ENCODE measurements at places on chromosomes 16 and 17.

GRCh38 chr17:147796-148740, 10.7 kb downstream of the SCGB1C2 start:
- DNase-seq = no peak

- DNase-seq = no peak
Measured at GRCh38 chr16:31292704-31293103, 32.9 kb downstream of the ITGAM start.

DNA sequence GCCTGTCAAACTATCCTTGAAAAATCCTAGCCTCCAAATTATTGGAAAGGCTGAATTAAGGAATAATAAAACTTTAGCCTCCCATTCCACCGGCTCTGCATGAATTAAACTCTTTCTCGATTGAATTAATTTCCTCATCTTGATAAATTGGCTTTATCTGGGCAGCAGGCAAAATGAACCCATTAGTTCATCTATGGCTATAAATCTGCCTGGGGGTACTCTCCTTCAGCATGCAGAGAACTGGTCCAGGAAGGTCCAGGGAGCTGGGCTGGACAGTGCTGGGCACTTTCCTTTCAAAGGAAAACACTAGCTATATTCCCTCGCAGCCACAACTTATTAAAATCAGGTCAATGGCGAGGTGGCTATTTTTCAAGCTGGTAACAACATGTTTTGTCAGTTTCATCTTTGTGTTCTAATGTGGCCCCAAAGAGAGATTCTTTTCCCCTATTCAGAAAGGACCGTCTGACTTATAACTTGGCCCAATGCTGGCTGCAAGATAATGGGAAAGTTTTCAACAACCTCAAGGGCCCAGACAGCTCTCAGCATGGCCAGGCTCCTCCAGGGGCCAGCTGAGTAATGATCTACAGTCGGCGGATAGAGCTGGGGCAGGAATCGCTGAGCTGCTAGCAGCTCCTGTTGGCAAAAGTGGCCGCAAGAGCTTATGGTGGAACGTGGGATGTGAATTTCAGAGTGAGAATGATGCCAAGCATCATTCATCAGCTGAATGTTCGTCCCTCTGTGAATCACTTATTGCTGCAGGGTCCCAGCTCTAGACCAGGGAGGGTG, 326.9 kb downstream of the SLC39A11 start:
- no peak for DNase-seq

- no peak for DNase-seq
Measured at GRCh38 chr17:21028192-21028591, 14.6 kb downstream of the USP22 start.

DNA sequence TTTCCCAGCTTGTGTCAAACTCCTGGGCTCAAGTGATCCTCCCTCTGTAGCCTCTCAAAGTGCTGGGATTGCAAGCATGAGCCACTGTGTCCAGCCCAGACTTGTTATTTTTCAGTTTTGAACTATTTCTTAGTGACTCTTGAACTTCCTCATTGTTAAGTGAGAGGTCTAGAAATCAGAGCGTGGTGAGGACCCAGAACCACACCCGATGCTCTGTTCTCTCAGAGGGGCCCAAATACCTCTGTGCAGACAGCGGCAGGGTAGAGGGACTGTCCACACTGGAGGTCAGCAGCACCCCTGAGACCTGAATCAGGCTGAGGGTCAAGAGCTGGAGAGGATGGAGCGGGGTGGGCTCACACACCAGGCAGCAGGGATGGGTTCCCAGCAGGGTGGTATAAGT, 47.7 kb upstream of the MEAK7 start:
- DNase-seq = no peak

DNA sequence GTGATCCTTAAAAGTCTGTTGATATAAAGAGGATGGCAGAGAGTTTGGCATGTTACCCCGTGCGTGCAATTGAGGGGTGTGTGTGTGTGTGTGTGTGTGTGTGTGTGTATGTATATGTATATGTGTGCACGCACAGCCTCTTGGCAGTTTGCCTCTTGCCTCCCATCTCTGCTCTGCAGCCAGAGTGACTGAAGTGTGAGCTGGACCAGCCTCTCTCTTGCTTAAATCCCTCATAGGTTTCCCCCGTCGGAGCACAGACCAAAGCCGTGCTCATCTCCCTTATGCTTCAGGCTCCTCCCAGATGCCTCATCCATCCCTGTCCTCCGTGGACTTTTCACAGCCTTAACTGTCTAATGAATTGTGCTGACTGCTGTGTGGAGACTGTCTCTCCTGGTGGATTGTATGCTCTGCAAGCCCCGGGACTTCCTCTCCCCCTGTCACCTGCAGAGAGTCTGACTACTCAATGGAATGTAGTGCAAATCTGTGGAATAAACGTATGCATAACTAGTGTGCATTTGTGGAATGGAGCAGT, 413.5 kb downstream of the CPPED1 start:
- no peak for DNase-seq

- no peak for DNase-seq
Measured at GRCh38 chr16:71520550-71520949, 5.7 kb upstream of the CHST4 start.

DNA sequence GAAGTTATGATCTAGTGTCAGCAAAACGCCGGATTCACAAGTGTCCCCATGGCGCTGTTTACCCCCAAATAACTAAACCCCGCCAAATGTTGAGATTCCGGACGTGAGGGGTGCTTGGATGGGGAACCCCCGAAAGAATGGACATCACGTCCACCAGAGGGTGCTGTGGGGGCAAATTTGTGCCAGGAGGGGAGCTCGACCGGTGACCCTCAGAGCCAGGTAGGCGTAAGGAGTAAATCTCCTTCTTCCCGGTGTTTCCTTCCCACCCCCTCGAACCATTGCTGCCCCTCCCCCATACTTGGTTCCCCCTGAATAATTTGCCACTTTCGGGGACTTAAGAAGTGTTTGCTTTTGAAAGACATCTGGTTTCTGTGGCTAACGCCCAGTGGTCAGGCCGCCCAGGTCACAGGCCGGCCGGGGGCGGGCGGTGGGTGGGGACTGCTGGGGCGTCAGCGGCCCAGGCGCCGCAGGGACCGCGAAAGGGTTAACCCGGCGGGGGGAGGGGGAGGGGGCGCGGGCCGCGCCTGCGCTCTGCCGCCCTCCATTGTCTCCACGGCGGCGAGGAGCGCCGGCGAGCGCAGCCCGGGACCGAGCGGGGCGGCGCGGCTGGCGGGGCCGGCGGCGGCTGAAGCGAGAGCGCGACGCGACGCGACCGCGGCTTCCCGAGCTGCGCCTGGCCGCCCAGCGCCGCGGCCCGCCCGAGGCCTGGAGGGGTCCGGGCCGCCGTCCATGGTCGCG, at the start of gene ZNRF1:
ZNRF1 (plus strand) TSS at position 544 of the 738 bp plus-strand sequence. CDS start 648 bp downstream, outside the sequence.
- peak; percentile 68 for DNase-seq

DNA sequence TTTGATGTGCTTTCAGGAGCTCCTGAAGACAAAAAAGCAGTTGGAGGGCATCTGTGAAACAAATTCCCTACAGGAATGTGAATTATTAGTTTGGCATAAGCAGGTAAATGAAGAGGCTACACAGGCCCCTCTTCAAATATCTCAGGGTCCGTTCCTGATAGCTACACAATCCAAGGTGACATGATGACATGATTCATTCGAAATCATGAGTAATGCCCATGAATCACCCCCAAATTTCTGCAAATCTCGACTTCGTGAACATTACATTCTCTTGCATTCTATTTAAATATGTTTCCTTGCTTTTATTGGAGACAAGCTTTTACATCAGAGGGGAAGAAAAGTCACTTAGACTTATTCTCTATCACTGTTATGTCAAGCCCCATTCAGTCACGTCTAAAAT, 22.3 kb downstream of the GAN start:
- DNase-seq = no peak

DNA sequence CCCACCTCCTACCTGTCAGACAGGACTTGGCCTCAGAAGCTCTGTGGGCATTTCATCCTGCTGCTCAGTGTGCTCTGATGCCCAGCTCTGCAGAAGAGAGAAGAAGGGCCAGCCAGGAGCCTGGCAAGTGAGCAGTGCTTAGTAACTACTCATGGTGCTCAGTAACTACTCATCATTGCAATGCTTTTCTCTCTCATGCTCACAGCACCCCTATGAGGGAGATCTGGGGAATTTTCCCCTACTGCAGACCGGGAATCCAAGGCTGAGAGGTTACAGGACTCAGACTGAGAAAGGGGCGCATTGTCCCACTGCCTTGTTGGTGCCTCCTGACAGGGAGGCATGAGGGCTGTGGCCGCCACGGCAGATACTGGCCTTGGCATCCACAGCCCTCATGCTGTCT, 261.1 kb downstream of the C16orf95 start:
- no peak for DNase-seq

DNA sequence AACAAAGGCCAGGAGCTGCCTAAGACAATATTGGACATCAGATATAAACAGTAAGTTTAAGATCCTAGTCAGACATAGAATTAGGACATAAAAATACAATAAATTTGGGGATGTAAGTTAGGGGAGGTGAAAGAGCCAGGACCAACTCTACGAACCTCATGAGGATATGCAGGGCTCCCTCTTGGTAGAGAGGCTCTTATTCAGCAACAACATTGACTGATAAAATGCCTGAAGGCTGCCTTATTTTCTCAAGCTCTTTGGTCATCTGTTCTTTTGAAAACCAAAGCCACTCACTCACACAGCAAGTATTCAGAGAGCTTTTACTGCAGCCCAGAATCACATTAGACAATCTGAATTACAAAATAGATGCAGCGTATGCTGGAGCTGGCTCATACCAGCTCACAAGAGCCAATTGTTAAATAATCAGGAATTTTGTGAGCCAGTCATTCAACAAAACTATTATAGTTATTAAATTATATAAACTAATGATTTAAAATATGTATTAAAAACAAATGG, 108.6 kb upstream of the CLEC3A start:
- DNase-seq = no peak

DNA sequence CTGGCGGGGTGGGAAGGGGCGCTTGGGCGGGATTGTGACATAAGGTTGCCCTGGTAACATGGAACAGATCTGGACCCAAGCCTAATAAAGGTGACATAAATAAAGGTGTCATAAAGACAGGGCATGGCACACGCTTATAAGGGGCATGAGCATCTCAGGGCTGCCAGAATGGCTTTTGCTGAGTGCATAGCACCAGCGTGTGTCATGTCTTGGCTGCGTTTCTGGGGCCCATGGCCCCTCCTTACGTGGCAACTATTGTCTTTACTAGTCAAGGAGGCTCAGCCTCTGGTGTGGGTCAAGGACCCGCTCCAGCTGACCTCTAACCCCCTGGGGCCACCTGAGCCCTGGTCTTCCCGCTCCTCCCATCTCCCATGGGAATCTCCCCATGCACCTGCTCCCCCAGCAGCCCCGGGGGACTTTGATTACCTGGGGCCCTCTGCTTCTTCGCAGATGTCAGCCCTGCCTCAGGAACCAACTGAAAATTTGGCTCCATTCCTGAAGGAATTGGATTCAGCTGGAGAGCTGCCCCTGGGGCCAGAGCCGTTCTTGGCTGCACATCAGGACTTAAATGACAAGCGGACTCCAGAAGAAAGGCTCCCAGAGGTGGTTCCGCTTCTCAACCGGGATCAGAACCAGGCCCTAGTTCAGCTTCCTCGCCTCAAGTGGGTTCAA, 13.9 kb downstream of the LRRC37B start:
- DNase-seq = no peak

All from effector memory CD8-positive, alpha-beta T cell (primary cell).